ENCODE measurements at places on chromosomes 7 and 10.

GRCh38 chr10:88244781-88245625 lies 338.1 kb downstream of the RNLS start:
- DNase-seq: no peak

- no peak for DNase-seq
These were observed 737 bp downstream of the CNNM2 start for GRCh38 chr10:102918817-102919245.

DNA sequence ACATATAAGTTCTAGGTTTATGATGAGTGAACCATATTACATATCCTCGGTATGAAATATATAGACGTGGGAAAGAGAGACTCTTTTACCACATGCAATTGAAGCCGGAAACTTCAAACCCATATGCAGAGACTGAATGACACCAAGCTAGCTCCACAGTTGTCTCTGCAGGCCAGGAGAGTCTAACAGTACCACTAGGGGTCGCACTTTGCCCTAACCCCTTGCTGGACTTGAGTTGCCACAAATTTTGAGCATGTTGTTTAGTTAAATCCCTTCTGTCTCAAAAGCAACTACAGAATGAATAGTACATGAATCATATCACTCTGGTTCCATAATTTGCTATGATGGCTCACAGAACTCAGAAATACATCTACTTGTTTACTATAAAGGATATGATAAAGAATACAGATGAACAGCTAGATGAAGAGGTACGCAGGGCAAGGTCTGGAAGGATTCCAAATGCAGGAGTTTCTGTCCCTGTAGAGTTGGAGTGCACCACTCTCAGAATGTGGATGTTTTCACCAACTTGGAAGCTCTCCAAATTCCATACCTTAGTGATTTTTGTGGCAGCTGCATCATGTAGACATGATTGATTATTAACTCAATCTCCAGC lies 112.4 kb upstream of the YAE1 start:
- peak; percentile 78 for DNase-seq

GRCh38 chr7:148175512-148175911 lies 415.1 kb upstream of the C7orf33 start:
- no peak for DNase-seq

DNA sequence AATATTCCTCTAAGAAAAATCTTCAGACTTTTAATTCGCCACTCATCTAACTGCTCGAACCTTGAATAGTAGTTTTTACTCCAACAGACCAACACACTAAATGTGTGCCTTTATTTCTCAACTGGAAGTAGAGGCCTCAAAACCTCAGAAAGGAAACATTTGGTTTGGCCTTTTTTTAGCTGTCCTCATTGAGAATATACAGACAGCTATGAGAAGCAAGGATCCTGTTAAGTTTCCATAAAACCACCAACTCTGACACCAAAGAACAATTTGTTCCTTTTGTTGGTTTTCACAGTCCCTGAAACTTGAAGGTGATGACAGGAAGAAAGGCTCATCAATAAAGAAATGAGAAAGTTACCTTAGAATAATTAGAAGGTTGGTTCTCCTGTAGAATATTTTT lies 199.2 kb upstream of the MEOX2 start:
- DNase-seq: peak; percentile 7

DNA sequence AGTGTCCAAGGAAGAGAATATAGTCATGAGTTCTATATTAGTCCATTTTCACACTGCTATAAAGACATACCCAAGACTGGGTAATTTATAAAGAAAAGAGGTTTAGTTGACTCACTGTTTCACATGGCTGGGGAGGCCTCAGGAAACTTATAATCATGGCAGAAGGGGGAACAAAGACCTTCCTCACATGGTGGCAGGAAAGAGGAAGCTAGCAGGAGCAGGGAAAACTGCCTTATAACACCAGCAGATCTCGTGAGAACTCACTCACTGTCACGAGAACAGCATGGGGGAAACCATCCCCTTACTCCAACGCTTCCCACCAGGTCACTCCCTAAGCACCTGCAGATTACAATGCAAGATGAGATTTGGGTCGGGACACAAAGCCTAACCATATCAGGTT lies 139.0 kb upstream of the ZNF438 start:
- no peak for DNase-seq

- no peak for DNase-seq
These were observed 64.6 kb upstream of the CALN1 start for GRCh38 chr7:72476608-72477305.

GRCh38 chr10:8275911-8276310 lies 221.4 kb downstream of the GATA3 start:
- DNase-seq: no peak

GRCh38 chr7:77866786-77867536 lies 68.4 kb downstream of the PHTF2 start:
- peak; percentile 78 for DNase-seq

DNA sequence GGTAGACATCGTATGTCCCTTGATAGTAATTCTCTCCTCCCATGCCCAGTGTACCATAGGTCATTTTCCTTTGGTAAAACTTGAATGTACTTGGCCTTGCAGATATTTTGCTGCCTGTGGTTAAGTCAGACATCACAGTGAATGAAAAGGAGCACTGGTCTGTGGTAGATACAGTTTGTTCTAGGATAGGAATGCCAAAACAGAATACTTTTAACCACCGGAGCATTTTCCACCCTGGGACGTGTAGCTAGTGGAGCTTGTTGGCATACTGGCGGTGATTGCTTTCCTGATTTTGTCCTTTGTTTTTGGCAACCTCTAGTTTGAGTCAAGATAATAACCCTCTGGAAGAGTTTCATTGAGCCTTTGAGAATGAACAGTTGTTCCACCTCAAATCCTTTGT lies 92.0 kb upstream of the BMPER start:
- DNase-seq: peak; percentile 60

- no peak for DNase-seq
These were observed 69.5 kb downstream of the ZNF503 start for GRCh38 chr10:75332081-75332480.

DNA sequence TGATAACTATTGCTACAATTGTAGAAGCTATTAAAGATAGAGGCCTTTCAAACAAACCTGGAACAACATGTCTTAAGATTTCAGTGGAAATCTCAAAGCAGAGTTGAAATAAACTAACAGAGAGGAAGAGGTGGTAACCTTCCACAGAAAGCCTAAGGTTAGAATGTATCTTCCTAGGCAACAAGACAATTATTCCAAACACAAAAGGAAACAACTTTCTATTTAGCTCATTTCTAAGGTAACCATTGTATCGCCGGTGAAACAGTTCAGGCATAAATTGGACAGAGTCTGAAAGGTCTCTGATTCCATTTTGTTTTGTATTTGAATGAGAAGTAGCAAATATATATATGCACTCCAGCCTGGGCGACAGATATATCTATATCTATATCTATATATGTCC lies 30.7 kb upstream of the HYCC1 start:
- DNase-seq: no peak

- DNase-seq: no peak
These were observed 1021.9 kb downstream of the LRMDA start for GRCh38 chr10:76453332-76453731.

DNA sequence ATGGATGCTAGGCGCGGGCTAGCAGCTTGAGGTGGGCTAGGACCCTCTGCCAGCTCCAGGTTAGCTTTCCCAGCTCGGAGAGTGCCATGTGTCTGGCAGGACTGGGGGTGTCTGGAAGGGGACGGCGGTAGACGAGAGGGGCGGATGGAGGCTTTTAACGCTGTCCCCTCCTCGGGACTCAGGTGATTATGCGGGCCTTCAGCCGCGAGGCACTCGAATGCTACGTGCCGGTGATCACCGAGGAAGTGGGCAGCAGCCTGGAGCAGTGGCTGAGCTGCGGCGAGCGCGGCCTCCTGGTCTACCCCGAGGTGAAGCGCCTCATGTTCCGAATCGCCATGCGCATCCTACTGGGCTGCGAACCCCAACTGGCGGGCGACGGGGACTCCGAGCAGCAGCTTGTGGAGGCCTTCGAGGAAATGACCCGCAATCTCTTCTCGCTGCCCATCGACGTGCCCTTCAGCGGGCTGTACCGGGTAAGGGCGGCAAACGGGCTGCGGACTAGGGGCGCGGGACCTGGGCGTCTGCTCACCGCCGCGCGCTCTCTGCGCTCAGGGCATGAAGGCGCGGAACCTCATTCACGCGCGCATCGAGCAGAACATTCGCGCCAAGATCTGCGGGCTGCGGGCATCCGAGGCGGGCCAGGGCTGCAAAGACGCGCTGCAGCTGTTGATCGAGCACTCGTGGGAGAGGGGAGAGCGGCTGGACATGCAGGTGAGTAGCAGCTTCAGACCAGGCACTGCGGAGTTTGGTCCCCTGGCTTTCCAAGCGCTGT lies 1.1 kb downstream of the CYP26A1 start:
- no peak for DNase-seq

DNA sequence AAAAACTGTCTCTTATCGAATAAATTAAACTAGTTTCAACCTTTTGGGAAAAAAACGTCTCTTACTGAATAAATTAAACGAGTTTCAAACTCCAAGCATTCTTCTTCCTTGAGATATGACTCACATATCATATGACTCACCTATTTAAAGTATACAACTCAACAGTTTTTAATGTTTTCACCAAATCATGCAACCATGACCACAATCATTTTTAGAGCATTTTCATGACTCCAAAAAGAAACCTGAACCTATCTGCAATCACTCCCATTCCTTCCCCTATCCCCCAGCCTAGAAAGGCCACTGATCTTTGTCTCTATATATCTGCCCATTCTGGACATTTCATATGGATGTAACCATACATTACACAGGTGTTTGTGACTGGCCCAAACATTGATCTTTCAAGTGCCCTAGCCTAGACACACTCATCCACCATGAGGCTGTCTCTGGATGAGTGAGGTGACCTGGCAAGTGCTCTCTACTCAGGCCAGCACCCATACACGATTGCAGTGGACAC lies 115.3 kb downstream of the PIP4K2A start:
- DNase-seq: peak; percentile 73

DNA sequence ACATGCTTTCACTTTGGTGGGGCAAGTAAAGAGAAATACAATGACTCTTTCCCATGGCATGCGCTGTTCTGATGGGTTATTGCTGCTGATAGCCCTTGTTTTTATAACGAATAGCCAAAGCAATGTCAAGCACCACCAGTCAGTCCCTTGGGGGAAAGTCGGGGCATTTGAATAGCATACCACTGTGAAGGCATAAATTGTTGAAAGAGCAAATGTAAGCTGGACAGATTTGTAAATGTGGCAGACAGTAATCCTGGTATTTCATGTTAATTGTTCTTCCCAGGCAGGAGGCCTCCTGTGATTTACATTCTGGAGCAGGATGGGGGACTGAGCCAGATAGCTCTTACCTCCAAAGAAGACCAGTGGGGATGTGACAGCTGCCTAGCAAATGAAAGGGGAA lies 293.3 kb downstream of the ADRA2A start:
- DNase-seq: no peak

DNA sequence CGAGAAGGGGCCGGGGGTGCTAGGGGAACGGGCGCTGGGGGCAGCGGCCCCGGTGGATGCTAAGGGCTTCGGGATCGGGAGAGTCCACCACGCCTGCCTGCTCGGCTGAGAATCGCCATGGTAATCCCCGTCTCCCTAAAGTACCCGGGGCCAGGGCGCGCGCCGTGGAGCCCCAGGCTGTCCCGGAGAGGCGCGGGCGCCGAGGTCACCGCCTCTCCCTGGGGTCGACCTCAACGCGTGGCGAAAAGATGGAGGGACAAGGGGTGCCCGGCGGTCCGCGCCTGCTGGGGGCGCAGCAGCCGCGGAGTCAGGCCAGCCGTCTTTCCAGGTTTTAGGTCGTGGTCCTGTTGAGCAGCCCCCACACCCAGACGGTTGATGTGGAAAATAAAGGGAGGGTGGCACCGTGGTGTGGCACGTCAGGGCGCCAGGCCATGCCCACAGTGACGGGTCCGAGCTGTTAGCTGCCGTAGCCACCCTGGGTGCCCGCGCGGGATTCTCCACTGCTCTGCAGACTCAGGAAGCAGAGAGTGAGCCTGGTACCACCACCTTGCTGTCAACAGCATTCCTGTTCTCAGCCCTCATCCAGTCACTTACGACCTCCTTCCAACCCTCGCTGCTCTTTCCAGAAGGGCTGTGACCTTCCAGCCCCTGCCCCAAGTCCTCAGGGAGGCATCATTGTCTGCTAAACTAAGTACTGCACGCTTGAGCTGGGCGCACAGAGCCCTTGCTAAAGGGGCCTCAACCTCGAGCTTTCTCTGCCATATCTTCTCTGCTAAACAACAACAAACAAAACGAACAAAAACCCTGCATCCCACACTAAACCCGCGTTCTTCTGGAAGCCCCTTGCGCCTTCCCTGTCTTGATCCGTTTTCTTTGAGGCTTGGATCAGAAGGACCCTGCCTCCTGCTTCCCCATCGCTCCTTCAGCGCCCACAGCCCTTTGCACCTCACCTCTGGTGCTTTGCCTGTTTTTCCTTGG lies 666 bp downstream of the SMKR1 start:
- no peak for DNase-seq

GRCh38 chr7:10521306-10521705 lies 452.4 kb upstream of the PHF14 start:
- DNase-seq: no peak

DNA sequence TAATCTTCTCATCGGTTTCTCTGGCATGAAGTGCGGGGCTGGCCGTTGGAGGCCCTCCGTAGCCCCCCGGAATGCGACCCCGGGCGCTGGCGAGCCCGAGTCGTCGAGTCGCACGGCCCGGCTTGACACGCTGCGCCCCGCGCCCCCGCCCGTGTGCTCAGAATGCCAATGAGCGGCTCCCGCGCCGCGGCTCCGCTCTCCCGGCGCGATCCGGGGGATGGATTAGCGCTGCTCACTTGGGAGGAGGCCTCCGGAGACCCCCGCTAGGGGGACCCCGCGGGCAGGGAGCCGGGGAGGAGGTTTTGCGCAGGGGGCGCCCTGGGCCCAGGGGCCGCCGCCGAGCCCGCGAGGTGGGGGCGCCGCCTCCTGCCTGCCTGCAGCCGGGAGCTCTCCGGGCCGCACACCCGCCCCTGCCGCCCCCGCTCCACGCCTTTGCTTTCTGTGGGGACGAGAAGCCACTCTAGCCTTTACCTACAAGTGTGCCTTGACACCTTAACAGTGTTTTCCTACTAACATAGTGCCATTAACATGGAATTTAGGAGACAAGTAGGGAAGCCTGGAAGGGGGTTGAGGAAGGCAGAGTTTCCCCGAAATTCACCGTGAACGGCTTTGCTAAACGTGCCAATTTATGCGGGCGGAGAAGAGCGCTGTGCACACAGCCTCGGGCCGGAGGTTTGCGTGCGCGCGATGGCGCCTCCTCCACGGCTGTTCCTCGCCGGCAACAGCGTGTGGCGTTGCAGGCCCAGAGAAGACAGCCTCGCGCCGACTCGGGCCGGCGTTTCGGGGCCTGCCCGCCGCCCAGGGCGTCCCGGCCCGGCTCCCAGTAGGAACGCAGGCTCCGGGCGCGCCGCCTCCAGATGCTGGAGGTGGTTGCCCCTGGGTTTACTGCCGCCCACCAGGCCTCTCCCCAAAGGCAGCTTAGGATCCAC lies 7.1 kb downstream of the SHH start:
- peak; percentile 80 for DNase-seq

DNA sequence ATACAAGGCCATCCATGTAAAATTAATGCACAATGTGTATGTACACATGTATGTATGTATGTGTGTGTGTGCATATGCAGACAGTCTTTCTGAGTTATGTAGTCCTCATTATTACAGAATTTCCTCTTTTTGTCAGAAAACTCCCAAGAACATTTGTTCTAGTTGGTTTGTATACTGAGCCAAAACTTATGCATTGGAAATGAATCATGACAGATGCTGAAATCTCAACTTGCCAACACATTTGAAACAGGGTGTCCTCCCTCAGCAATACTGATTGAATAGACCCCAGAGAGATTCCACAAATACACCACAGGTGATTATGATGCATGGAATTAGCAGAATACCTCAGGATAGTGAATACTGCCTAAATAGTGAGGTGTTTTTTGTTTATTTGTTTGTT lies 472.9 kb upstream of the PCDH15 start:
- DNase-seq: no peak

All from choroid plexus epithelial cell (primary cell).